ENCODE measurements at places on chromosomes 2 and 18.

DNA sequence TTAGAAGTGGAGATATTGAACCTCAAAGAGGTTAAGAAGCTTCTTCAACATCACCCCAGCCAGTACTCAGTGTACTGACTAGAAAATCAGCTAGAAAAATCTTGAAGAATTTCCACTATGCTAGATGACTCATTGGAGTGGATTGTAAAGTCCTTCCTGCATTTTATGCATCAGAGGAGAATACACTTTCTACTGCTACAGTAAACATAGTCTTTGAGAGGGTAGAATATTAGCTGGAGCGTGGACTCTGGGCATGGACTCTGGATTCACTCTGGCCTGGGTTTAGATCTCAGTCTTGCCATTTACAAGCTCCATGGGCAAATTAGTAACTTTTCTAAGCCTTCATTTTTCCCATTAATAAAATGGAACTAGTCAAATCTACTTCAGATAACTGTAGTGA is 215.9 kb downstream of the IRS1 start:
- no peak for DNase-seq

DNA sequence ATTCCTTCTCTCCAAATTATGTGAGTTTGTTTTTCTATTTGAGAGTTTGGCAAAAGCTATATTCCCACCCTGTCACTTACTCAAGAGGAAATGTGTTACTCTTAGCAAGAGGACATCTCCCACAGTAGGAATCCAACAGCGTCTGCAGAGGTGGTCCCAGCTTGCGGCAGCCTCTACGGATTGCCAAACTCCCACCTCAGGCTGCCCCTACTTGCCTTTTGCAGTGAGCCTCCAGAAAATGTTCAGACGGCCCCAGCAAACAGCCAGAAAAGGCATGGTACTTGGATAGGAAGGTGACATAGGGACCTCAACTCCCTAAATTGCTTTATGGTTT is 158.4 kb downstream of the SUCLG1 start:
- DNase-seq: no peak

DNA sequence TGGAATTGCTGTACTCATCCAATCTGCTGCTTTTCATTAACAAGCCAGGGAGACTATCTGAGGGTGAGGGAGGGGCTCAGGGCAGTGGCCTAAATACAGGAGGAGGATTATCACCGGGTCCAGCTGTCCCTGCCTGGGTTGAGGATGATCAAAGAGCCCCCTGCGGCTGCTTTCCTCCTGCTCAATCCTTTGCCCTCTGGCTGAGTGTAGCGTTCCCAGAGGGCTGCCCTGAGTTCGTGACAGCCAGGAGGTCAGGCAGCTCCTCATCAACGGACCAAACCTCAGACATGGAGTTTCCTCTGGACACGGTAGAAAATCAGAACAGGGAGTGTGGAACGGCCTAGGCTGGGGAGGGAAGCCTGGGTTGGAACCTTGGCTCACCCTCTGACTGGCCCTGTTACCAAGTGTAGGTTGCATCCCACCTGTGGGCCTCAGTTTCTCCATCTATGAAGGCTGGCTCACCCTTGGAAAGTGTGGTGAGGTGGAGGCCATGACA is 23.5 kb downstream of the CIB4 start:
- DNase-seq: no peak

DNA sequence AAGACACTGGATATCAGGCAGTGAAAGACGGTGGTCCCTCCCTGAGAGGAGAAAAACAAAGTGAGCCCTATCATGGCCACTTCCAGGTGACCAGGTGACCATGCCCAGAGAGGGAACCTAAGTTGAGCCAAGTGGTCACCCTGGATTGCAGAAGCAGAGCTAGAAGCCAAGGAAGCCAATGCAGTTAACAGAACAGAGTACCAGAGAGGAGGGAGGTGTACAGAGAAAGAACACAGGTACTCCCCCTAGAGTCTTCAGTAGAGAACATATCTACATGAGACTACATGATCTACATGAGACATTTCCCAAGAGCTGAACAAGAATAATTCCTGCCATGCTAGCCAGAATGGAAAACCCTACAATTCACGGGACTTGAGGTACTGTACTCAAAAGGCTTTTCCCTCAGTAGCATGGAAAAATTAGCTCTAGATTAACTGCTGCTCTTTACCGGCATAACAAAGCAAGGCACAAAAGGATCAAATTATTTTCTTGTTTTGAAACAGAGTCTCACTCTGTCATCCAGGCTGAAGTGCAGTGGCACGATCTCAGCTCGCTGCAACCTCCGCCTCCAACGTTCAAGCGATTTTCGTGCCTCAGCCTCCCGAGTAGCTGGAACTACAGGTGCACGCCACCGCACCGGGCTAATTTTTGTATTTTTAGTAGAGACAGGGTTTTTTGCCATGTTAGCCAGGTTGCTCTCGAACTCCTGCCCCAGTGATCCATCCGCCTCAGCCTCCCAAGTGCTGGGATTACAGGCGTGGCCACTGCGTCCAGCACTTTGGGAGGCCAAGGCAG is 23.5 kb downstream of the ROCK2 start:
- no peak for DNase-seq

GRCh38 chr2:183495079-183495478 is 370.8 kb downstream of the NUP35 start:
- DNase-seq: no peak

DNA sequence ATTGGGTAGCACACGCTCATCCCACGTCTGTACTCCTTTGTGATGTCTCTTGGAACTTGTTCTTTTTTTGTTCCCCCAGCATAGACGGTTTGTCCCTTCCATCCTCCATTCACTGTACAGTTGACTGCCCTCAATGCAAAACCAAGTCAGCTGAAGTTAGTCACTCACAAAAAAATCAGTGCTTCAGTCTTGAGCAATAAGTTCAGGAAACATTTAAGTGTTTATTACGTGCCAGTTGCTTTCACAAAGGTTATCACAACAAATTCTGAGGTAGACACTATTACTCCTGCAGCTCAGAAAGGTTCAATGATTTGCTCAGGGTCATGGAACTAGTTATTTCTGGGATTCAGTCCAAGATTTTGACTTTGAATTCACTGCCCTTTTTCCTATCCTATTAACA is 102.2 kb downstream of the PDE1A start:
- DNase-seq: no peak

GRCh38 chr2:178455947-178456346 is 4.8 kb downstream of the PJVK start:
- DNase-seq: no peak

DNA sequence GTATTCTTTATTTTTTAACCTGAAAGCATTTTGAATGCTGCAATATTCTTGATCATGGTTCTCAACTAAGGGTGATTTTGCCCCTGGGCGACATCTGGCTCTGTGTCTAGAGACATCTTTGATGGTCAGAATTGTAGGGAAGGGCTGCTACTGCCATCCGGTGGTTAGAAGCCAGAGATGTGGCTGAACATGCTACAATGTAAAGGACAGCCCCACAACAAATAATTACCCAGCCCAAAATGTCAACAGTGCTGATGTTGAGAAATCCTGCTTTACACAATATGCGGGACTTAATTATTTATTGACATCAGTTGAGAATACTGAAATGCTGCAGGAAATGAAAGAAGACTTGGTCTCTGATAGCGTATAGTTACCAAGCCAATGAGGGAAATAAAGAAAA is 37.5 kb upstream of the SERPINB2 start:
- no peak for DNase-seq

GRCh38 chr2:18319987-18320386 is 240.5 kb downstream of the RDH14 start:
- no peak for DNase-seq

DNA sequence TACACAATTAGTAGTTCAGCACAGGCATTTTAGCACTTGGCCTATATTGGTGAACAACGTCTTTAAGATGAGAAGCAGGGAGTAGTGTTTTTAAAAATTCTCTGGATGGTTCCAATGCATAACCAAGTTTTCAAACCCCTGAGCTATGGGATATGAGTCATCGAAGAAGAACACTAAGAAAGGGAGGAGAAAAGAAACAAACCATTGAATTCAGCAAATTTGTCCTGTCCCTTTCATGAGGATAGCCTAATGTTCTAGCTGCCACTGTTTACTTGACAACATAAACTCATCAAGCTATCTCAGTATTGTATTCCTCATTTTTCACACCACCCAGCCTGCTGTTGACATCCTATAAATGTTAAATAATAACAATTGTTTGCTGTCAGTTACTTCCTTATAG is 158.0 kb downstream of the BARD1 start:
- DNase-seq: no peak

GRCh38 chr2:240911641-240912265 is 5.6 kb downstream of the CROCC2 start:
- no peak for DNase-seq

- no peak for DNase-seq
Measured at GRCh38 chr2:102111823-102112222, 30.7 kb upstream of the IL1R1 start.

DNA sequence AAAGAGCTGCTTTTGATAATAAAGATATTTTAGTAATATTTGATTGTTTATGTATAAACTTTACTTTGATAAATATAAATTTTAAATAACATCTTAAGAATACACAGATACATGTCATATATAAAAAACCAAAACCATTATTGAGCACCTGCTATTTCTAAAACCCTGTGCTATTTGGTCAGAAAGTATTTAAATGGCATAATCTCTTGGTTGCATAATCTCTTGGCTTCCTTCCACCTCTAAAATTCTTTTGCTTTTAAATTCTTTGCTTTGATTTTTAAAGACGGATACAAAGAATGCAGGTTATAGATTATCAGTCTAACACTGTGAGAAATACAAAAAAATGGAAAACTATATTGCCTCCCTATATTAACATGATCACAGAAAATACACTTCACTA is 36.9 kb downstream of the ACMSD start:
- no peak for DNase-seq

GRCh38 chr2:133843551-133843950 is 275.3 kb upstream of the NCKAP5 start:
- DNase-seq: no peak

- DNase-seq: no peak
Measured at GRCh38 chr2:127576433-127577207, 41.1 kb downstream of the MYO7B start.

DNA sequence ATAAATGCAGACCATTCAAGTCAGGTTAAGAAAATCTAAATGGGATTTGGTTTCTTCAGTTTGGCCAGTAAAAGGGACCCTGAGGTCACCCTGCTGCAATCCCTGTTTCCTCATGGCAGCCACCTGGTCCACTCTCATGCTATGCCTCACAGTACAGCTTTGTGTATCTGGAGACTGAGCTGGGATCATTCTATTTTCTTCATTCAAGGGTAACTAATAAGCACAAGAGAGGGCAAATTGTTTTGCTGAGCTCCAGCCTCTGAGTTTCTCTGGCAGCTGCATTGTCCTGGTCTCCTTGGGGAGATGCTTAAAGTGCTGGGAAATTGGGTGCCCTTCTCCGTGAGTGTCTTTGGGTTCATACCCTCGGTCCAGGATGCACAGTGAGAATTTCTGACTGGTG is 18.5 kb upstream of the BCL2L11 start:
- no peak for DNase-seq

GRCh38 chr18:77487951-77488740 is 238.5 kb downstream of the GALR1 start:
- DNase-seq: no peak

GRCh38 chr2:119462574-119462973 is 30.9 kb downstream of the TMEM37 start:
- DNase-seq: no peak

- DNase-seq: no peak
Measured at GRCh38 chr2:37307500-37307899, 17.1 kb downstream of the PRKD3 start.

- no peak for DNase-seq
Measured at GRCh38 chr2:219676586-219676985, 49.2 kb downstream of the SLC4A3 start.

- DNase-seq: peak; percentile 45
Measured at GRCh38 chr2:68371581-68371980, 6.5 kb downstream of the PLEK start.

DNA sequence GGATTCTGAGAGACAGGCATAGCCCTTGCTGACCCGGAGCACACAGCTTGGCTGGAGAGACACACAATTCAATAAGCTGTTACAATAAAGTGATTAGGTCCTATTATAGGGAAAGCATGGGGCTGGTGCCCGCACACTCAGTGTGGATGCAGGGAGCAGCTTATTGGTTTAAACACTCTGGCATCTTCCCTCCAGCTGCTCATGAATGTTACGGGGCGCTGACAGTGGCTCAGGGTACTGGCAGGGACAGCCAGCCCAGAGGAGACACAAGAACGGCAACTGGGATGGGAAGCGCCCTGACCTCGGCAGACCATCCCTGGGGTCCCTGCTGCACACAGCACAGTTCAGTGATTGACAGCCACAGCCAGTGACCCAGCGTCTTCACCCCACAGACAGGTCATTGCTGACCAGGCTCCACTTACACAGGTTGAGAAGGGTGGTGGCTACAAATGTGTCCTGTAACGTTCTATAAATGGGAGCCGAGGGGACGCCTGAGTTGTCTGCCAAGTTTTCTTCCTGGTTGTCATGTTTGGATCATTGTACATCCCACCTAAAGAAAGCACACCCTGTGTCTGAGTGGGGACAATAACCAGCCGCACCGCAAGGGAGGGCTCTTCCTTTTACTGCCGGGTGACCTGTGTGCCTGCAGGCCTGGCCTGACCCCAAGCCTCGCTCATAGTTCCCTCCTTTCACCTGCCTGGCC is 60.3 kb downstream of the SH3BP4 start:
- no peak for DNase-seq

DNA sequence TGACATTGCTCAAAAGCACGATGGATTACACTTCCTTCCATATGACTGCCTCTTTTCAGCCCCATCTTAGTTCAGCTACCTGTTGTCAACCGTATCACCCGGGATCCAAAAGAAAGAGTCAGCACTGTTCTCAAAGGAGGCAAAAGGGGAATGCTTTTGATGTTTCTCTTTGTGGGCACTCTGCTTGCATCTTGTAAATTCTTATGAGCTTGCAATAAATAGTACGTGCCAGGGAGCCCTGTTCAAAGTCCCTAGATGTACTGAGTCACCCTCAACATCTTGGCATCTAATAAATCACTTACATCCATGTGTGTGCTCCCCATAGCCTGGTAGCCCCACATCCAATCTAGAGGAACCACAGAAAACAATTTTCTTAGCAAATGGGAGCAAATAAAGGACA is 256.9 kb downstream of the SUCLG1 start:
- no peak for DNase-seq

- no peak for DNase-seq
Measured at GRCh38 chr18:79608999-79609461, 70.6 kb upstream of the CTDP1 start.

GRCh38 chr2:132623096-132623839 is 46.7 kb downstream of the LYPD1 start:
- no peak for DNase-seq

DNA sequence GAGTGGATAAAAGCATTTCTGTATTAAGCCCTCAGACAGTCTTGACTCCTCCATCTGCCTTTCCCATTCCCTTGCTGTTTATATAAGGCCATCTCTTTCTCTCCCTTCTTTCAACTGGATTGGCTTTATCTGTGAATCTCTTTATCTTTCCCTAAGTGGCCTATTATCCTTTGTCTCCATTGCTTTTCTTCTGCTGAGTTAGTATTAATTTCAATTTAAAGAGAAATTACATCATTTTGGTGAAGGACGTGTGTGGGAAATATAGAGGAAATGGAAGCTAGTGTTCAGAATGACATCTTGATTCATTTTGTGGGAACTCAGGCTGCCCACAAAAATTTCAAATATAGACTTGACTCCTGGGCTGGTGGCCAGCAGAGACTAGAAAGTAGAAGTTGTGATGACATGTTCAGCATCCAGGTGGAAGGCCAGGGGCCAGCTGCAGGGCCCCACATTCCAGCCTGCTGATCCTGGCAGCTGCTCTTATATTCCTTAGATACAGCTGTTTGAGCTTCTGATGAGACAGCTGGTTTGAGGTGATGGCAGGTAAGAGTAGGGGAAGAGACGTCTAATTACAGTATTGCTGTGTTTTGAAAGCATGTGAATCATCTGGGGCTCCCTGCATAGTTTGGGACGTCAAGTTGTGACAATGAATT is 52.3 kb downstream of the DIS3L2 start:
- DNase-seq: no peak

All from CD4-positive, alpha-beta T cell treated with Interleukin-2 at 100 ng/mL for 4 hours (primary cell).